ENCODE measurements at places on chromosomes 6 and 20. TPM values are rescaled to one million over a fixed set of nuclear protein-coding genes. Genes with fewer than 3 reads are reported as not detected.

TREML2 gene
- total RNA-seq = not detected

SEC23B gene
- 8.6 TPM for total RNA-seq

SEMG1 gene
- not detected for total RNA-seq

TBXT gene
- not detected for total RNA-seq

GTSF1L gene
- total RNA-seq = not detected

STK35 gene
- total RNA-seq = 11.7 TPM

BPIFA1 gene
- total RNA-seq = not detected

OR12D3 gene
- not detected for total RNA-seq

CRISP3 gene
- not detected for total RNA-seq

SASH1 gene
- 35.8 TPM for total RNA-seq

ABHD16B gene
- not detected for total RNA-seq

CDK5RAP1 gene
- 19.8 TPM for total RNA-seq

CAGE1 gene
- total RNA-seq = not detected

LRFN2 gene
- total RNA-seq = not detected

ECT2L gene
- 0.70 TPM for total RNA-seq

ARMC2 gene
- total RNA-seq = 9.5 TPM

VNN1 gene
- total RNA-seq = 1.7 TPM

GPANK1 gene
- 19.2 TPM for total RNA-seq

PLG gene
- total RNA-seq = 0.40 TPM

PROKR2 gene
- not detected for total RNA-seq

RUNX2 gene
- total RNA-seq = 0.24 TPM

FGD2 gene
- 5.7 TPM for total RNA-seq

SLC35D3 gene
- total RNA-seq = not detected

ADTRP gene
- not detected for total RNA-seq

SCUBE3 gene
- 9.7 TPM for total RNA-seq

VGLL2 gene
- total RNA-seq = not detected

TP53INP2 gene
- total RNA-seq = 108 TPM

PHF1 gene
- 50.6 TPM for total RNA-seq

TNNC2 gene
- 0.43 TPM for total RNA-seq

MCHR2 gene
- not detected for total RNA-seq

CLIC1 gene
- total RNA-seq = 86.8 TPM

TMX4 gene
- 123 TPM for total RNA-seq

DLL1 gene
- 18.6 TPM for total RNA-seq

LINC00237 gene
- total RNA-seq = not detected

DNMT3B gene
- total RNA-seq = 0.22 TPM

ZBTB22 gene
- 11.6 TPM for total RNA-seq

SLC16A10 gene
- 8.6 TPM for total RNA-seq

STMND1 gene
- total RNA-seq = not detected

GSTA2 gene
- total RNA-seq = not detected

TAGAP gene
- 1.1 TPM for total RNA-seq

TSHZ2 gene
- total RNA-seq = 4.9 TPM

PLCB4 gene
- 27.4 TPM for total RNA-seq

STMN3 gene
- total RNA-seq = 4.3 TPM

SOX18 gene
- 34.3 TPM for total RNA-seq

SIRPD gene
- not detected for total RNA-seq

MYLK4 gene
- 1.4 TPM for total RNA-seq

BEND6 gene
- total RNA-seq = 0.16 TPM

PNPLA1 gene
- not detected for total RNA-seq

GNMT gene
- 2.3 TPM for total RNA-seq

ADGRG6 gene
- total RNA-seq = 3.2 TPM

SRSF12 gene
- total RNA-seq = not detected

LGSN gene
- not detected for total RNA-seq

KIF25 gene
- 0.35 TPM for total RNA-seq

MYLK2 gene
- total RNA-seq = 0.19 TPM

CLVS2 gene
- total RNA-seq = 0.11 TPM

All from Right ventricle myocardium superior (tissue), 1 donor.